ENCODE measurements at places on chromosomes 11 and 22.

- DNase-seq = no peak
These were observed 1404.2 kb downstream of the BRD1 start for GRCh38 chr22:48423481-48423911.

- no peak for DNase-seq
These were observed 285.3 kb upstream of the PITPNB start for GRCh38 chr22:28204382-28204781.

- DNase-seq = no peak
These were observed 96.7 kb upstream of the DDI1 start for GRCh38 chr11:103939694-103940093.

- no peak for DNase-seq
These were observed 27.0 kb upstream of the SORL1-AS1 start for GRCh38 chr11:121479698-121480238.

- DNase-seq = peak; percentile 69
These were observed 27.4 kb upstream of the MALAT1 start for GRCh38 chr11:65471447-65471891.

DNA sequence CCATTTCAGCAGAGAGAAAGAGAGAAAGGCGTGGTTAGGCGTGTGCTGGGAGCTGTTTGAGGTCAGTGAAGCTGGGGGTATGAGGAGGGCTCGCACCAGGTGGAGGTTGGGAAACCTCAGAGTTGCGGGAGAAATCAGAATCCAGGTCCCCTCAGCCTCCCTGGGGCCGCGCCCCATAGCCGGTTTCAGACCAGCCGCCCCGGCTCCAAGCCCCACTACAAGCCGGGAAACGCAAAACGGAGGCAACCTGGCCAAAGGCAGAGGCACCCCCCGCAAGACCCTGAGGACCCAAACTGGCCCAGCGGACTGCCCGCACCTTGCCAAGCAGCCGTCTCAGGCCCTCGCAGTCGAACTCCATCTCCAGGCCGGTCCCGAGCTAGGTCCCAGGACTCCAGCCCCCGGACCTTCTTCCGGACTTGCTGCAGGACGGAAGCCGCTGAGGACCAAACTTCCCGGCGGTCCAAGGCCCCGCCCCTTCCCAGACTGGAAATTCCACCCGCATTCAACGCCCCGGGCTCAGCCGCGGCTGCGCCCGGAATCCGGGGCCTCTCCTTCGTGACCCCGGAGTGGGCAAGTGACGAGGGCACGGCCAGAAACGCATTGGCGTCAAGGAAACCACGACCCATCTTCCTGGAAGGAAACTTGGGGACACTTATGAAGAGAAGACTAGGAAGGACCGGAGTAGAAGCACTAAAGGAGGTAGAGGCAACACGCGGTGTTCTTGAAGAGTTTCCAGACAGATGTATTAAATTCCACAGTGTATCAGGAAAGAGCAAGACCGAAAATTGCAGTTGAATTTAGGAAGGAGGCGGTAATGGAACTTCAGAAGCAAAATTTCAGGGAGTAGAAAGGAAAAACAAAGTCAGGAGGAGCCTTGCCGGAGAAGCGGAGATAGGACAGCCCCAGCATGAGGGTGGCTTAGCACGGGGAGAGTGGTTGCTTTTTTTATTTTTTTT lies at the start of gene UEVLD:
Gene UEVLD (minus strand): TSS at position 438 of the 956 bp plus-strand sequence. CDS start 80 bp downstream, at position 358.
- DNase-seq = peak; percentile 94

DNA sequence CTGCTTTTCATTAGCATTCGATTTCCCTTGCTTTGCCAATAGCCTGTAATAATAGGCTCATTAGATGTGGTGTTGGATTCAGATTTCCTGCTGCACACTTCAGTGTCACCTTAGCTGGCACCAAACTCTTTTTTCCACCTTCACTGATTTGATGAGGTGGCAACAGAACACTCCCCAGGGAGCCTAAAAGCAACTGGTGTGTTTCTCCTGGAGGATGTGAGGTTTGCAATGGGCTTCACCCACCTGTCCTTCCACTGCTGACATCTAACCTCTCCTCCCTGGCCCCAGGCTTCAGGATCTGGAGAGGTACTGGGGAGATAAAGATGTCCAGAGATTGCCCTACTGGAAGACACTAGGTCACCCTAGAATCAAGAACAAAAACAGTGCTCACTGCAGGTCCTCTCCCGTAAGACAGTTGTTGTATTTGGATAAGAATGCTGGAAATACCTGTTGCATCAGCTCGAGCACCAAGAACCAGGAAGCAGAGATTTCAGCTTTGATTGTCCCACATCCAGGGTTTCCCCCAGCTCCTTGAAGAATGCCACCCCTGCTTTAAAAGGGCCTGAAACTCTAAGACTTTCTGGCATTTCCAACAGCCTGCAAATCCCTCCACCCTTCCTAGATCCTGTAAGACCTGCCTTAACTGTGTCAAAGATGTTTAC lies 96.9 kb downstream of the SLC1A2 start:
- DNase-seq = no peak

DNA sequence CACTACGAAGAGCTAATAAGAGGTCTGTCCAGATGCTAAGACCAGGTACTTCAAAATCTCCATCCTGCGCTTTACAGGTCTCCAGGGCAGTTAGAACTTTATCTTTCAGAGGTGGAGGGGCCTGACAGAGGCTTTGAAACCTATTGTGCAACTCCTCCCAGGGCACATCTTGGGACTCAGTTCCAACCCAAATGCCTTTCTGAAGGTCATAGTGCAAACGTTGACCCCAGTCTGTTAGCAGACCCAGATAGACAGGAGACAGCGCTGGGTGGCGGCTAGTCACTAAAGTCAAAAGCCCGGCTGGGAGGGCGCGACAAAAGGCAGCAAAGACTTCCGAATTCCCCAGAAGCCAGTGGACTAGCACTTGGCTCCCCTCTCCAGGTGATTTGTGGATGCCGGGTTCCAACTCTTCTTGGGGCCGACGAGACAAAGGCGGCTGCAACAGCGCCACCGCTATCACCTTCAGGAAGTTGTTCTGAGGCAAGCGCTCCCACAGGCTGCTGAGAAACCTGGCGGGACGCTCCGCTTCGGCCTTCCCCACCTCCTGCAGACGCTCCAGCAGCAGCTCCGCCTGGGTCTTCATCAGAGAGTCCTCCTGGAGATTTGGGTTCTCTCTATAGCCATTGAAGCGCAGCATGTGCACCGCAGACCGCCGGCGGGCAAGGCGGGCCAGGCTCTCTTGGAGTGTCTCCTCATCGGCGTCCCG lies 728 bp downstream of the FANCF start:
- DNase-seq = peak; percentile 30

GRCh38 chr11:69601011-69601975 lies 39.7 kb upstream of the CCND1 start:
- no peak for DNase-seq
